Stimulated activated CD4-positive, alpha-beta T cell treated with anti-CD3 and anti-CD28 coated beads, Interleukin-15, amount 100 ng/mL, for 1 hour (primary cell): ENCODE measurements at places on chromosomes 1 and 21.

- DNase-seq, result no peak
Measured at GRCh38 chr1:195733826-195734225, 874.4 kb downstream of the KCNT2 start.

GRCh38 chr21:43369124-43369523 is 57.8 kb downstream of the SIK1 start:
- DNase-seq, result no peak

- no peak for DNase-seq
Measured at GRCh38 chr1:29395736-29396437, 159.6 kb downstream of the PTPRU start.

GRCh38 chr1:33454646-33455282 is 17.7 kb upstream of the ZSCAN20 start:
- DNase-seq, result no peak

DNA sequence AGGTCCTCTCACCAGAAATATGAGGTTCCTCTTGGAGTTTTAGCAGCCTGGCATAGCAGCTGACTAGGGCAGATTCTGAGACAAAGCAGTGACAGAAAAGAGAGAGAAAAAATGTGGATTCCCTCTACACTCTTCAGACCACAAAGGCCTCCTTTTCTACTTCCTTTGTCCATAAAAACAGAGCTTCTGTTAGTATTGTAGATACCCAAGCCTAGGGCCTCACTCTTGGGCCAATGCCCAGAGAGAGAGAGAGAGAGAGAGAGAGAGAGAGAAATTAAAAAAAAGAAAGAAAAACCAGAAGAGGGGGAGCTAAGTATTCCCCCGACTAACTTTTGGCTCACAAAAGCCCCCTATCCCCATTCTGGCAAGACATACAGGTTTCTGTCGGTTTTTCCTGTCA is 2.4 kb upstream of the ZRANB2 start:
- no peak for DNase-seq

DNA sequence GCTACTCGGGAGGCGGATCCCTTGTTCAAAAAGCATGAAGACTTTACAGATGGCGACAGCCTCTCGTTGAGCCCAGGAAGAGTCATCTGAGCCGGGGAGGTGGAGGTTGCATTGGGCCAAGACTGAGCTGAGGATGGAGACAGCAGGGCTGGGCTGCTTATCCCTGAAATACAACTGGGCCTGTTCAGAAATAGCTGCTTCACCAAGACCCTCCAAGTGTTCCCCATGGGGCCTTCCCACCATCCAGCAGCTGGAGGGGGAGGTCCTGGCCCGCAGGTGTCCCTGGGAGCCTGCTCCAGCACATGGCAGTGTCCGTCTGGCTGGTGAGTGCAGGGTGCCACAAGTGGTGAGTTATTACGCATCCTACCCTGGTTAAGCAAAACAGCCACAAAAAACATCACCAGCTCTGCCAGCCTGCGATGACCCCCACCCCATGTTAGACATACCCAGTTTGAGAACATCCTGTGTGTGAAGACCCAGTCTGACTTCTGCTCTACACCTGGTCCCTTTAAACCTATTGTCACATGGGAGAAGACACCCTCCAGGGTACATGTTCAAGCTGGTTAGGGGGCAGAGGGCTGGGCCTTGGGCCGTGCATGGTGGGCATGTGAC is 93.1 kb upstream of the TMPRSS2 start:
- DNase-seq, result no peak

DNA sequence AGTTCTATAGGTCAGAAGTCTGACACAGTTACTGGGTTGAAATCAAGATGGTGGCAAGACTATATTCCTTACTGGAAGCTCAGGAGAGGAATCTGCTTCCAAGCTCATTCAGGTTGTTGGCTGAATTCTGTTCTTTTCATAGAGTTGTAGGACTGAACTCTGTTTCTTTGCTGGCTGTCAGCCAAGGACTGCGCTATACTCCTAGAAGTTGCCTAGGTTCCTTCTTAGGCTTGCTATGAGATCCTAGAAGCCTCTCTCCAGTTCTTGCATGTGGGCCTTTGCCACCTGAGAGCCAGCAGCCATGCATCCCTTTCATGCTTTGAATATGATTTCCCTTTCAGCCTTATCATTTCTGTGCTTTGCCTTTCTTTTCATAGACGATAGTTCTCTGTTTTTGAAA is 176.4 kb downstream of the RPS6KC1 start:
- DNase-seq, result no peak

DNA sequence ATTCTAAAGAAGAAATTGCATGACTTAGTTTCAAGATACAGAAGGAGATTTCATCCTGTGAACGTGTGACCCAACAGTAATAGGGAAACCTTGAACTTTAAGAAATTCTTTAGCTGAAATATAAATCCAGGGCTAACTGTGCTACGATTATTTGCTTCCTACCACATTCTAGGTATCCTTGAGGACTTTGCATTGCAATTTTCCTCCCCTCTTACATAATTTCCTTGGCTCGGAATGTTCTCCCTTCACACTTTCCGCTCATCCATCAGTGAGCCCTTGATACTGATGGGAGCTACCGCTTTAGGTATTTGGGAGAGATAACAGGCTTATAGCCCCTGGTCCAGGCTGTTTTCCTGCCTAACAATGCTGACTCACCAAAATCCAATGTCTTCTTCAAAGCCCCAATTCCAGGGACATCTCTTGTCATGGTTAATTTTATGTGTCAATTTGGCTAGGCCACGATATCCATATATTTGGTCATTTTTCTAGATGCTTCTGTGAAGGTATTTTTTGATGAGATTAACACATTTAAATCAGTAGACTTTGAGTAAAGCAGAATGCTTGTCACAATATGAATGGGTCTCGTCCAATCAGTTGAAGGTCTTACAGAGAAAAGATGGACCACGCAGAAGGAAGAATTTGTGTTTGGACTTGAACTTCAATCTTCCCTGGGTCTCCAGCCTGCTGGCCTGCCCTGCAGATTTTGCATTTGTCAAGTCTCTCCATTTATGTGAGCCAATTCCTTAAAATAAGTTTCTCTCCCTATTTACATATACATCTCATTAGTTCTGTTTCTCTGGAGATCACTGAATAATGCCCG is 121.2 kb downstream of the PTPN14 start:
- DNase-seq, result no peak

DNA sequence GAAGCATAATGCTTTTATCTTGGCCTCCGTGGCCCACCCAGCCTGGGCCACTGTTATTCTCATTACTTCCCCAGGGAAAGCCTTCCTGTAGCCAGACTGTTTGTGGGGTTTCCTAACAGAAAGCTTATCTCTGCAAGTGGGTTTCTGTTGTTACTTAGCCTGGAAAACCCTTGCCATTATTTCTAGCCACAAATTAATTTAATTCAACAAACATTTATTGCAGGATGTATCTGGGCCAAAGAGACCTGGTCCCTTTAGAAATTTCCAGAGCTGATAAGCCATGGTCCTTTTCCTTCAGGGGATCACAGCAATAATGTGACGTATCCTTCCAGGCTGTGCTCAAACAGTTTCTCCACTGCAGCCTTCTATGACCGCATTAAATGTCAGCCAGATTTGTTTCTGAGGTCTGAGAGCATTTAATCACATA is 20.9 kb downstream of the TNN start:
- no peak for DNase-seq

DNA sequence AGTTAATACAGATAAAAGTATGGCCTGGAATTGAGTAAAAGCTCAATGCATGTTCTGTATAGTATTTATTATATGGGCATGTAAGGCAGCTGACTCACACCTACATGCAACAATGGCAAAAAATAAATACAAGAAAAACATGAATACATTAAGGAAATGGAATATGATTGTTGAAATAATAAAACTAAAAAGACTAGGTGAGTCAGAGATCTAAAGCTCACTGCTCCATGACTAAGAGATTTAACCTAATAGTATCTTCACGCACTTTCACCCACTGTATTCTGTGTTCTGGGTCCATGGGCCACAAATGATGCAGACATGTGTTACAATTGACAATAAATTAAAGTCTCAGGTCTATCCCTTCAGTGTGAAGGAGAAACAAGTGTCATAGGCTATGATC is 607.0 kb downstream of the AGBL4 start:
- no peak for DNase-seq

DNA sequence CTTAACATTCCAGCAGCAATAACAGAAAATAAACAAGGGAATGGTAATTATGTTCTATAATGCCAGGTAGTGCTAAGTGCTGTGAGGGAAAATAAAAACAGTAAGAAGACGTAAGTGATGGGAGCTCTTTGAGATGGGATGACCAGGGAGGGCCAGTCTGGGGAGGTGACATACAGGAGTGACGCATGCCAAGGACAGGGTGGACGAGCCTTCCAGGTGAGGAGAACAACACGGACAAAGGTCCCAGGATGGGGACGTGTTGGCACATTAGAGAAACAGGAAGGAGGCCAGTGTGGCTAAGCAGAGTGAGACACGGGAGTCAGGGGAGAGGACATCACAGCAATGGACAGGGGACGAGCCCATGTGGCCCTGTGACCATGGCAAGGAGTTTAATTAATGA is 11.7 kb upstream of the LRRC52 start:
- no peak for DNase-seq

GRCh38 chr1:52631759-52632331 is 1.1 kb upstream of the SHISAL2A start:
- DNase-seq, result no peak

GRCh38 chr1:192491804-192492554 is 83.6 kb upstream of the RGS1 start:
- no peak for DNase-seq

GRCh38 chr1:154241703-154242351 is 21.1 kb downstream of the UBAP2L start:
- DNase-seq, result no peak

DNA sequence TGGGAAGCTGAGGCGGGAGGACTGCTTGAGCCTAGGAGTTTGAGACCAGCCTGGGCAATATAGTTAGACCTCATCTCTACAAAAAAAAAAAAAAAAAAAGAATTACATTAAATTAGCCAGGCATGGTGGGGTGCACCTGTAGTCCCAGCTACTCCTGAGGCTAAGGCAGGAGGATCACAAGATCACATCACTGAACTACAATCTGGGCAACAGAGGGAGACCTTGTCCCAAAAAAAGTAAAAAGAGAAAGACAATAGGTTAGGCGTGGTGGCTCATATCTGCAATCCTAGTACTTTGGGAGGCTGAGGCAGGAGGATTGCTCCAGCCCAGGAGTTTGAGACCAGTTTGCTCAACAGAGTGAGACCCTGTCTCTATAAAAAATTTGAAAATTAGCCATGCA is 130.3 kb downstream of the TIAM1 start:
- DNase-seq, result no peak

DNA sequence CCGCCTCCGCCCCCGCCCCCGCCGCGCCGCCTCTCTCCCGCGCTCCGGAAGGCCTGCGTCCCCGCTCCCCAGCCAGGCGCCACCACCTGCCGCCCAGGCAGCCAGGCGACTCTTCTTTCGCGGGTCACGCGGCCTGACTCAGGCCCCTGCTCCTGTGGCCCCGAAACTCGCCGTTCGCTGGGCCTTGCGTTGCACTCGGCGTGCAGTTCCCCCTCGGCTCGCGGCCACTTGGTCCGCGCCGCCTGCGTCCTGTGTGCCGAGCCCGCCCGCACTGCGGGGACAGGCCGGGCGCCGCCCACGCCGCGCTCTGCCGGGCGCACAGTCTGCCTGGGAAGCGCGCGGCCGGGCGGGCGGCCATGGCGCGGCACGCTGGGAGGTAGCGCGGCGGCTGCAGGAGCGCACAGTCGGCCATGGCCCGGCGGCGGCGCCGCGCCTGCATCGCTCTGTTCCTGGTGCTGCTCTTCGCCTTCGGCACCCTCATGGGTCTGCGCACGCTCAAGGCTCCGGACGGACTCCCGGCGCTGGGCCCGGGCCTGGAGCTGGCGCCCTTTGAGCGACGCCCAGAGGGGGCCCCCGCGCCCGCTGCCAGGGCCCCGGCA is at the start of gene MANEAL:
Gene MANEAL (plus strand): TSS at position 75 of the 599 bp plus-strand sequence. CDS start 336 bp downstream, at position 411.
- DNase-seq, result no peak

DNA sequence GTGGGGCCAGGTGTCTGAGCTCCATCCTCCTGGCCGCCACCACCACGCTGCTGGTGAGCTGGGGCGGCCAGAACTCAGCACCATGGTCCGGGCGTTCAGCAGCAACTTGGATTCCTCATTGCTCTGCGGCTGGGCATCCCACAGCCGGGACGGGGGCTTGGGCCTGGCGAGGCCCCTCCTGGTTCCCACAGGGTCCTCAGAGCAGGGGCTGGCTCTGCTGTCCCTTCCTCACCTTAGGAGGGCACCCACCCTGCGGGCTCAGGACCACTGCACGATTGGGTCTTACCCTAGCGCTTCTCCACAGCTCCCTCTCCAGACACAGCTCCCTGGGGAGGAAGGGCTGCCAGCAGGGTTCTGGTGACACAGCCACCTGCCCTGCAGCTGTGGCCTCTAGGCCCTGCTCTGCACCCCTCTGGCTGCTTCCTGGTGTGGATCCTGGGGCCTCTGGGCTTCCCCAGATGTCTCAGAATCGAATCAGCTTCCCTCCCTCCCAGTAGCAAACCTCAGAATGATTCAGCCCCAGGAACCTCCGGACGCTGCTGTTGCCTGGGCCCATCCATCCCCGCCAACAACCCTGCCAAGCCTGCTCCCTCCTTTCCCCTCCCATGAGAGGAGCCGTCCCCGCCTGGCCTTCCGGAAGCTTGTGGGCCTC is 25.0 kb downstream of the CRYAA start:
- DNase-seq, result no peak

DNA sequence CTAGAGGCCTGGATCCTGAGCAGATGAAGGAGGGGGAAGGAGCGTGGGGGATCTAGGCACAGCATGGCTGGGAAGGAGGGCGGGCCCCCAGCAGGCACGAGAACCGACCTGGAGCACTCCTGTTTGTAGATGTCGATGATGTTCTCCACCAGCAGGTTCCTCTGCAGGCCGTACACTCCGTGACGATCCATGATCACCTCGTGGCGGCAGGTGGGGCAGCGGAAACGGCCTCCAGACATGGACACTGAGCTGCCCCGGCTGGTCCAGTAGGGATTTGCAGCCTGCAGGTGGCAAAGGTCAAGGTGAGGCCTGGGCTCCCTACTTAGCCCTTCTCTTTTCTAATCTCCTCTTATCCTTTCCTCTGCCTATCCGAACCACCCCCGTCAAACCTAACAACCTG is 1.3 kb downstream of the TRIM63 start:
- no peak for DNase-seq

DNA sequence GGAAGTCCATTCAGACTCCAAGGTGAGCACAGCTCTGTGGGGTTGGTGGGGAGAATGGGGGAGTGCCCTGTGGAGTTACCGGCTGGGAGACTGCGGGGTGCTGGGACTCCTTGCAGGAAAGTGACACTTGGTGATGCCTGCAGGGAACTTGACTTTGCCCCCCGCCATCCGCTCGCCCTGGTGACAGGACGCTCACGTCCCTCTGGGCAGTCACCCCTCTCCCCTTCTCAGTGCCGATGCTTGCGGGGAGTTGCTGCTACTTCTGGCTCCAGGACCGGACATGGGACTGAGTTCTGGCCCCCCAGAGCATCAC is 209.5 kb upstream of the C1orf174 start:
- DNase-seq, result no peak

GRCh38 chr1:116842654-116843053 is 67.1 kb upstream of the PTGFRN start:
- no peak for DNase-seq

GRCh38 chr1:220687809-220688208 is 2.4 kb upstream of the C1orf115 start:
- no peak for DNase-seq

DNA sequence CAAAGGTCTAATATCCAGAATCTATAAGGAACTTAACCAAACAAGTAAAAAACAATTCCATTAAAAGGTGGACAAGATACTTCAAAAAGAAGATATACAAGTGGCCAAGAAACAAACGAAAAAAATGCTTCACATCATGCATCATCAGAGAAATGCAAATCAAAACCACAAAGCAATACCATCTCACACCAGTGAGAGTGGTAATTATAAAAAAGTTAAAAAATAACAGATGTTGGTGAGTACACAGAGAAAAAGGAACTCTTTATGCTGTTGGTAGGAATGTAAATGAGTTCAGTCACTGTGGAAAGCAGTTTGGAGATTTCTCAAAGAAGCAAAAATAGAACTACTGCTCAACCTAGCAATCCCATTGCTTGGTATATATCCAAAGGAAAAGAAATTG is 218.6 kb downstream of the SLC44A5 start:
- no peak for DNase-seq
